Tibial nerve (tissue), 4 donors: ENCODE measurements at places on chromosomes 12 and 14. TPM values are rescaled to one million over a fixed set of nuclear protein-coding genes. Genes with fewer than 3 reads are reported as not detected.
A peak's percentile ranks its signal among the peaks of the same experiment; 100 is the strongest.

The POTEG gene
- not detected for total RNA-seq

- no peak for DNase-seq
These were observed 814.5 kb downstream of the RPS29 start for GRCh38 chr14:48771717-48772116.

DNA sequence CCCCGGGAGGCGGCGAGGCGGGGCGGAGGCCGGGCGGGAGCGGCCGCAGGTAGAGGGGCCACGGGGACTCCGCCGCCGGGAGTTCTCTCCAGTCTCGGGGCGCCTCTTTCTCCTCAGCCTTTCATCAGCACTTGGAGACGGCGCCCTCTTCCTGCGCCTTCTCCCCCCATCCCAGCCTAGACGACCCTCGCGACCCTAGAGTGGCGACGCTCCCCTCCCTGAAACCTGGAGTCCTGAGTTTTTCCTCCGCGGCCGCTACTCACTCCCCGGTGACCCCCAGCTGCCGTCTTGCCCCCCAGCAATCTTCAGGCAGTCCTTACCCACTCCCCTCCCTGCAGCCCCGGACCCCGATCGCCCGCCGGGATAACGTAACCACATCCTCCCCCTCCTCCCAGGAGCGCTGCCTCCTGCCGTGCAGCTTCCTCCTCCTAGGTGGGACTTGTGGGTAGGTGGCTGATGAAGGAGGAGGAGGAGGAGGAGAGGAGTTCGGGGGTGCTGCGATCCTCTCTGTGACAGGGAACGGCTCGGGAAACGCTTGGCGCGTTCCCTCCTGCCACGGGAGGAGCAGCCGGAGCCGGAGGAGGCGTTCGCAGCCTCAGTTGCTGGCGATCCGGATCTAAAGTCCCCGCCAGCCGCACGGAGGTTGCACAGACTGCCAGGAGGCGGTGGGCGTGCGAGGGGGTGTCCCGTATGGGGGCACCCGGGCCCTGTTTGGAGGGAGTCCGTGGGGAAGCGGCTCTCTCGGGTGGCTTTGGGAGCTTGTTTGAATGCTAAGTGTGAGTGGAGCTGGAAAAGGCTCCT lies 891 bp downstream of the PLEKHA5 start:
- DNase-seq = peak; percentile 11

- no peak for DNase-seq
These were observed 2.7 kb downstream of the DYRK2 start for GRCh38 chr12:67651132-67651695.

DNA sequence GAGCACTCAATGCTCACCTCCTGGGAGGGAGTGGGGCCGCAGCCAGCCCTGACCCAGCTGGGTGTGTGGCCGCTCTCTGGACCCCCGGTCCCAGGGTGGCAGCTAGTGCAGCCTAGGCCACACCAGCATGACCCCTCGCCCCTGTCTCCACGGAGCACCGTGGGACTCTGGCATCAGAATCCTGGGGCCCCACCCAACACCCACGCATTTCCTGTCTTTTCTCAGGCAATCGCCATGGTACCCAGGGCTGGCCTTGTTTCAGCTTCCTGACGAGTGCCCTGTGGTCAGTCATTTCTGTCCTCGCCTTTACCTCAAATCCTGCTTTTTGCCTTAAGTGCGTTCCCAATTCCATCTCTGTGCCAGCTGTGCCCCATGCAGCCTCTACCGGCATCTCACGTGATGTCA lies 15.9 kb downstream of the PACS2 start:
- no peak for DNase-seq

GRCh38 chr14:71418532-71419245 lies 511.4 kb downstream of the PCNX1 start:
- DNase-seq = no peak
